ENCODE measurements at places on chromosomes 3 and 15. TPM values are rescaled to one million over a fixed set of nuclear protein-coding genes. Genes with fewer than 3 reads are reported as not detected.

CCDC191 gene
- polyA plus RNA-seq: 2.1 TPM

TLR9 gene
- polyA plus RNA-seq: 0.08 TPM

SELENOS gene
- 107 TPM for polyA plus RNA-seq

ZSCAN2 gene
- 1.8 TPM for polyA plus RNA-seq

FHIT gene
- 3.1 TPM for polyA plus RNA-seq

RTP3 gene
- not detected for polyA plus RNA-seq

ZNF660 gene
- polyA plus RNA-seq: 1.3 TPM

TRIM42 gene
- polyA plus RNA-seq: 0.22 TPM

ABHD6 gene
- 10.7 TPM for polyA plus RNA-seq

FAM81A gene
- 0.45 TPM for polyA plus RNA-seq

ACTRT3 gene
- polyA plus RNA-seq: 1.8 TPM

LRRC2 gene
- 1.2 TPM for polyA plus RNA-seq

LYZL4 gene
- not detected for polyA plus RNA-seq

GJD2 gene
- polyA plus RNA-seq: not detected

ENTPD3 gene
- 1.7 TPM for polyA plus RNA-seq

TYRO3 gene
- polyA plus RNA-seq: 13.2 TPM

CNBP gene
- 372 TPM for polyA plus RNA-seq

GPR176 gene
- polyA plus RNA-seq: 4.6 TPM

SYNM gene
- 15.4 TPM for polyA plus RNA-seq

SLC27A2 gene
- 6.6 TPM for polyA plus RNA-seq

DENND6A gene
- polyA plus RNA-seq: 11.6 TPM

GOLGA8J gene
- 0.21 TPM for polyA plus RNA-seq

ADAMTS17 gene
- 2.6 TPM for polyA plus RNA-seq

SNX33 gene
- 17.4 TPM for polyA plus RNA-seq

THAP10 gene
- polyA plus RNA-seq: 0.74 TPM

CTXND1 gene
- polyA plus RNA-seq: 0.12 TPM

CD200 gene
- 2.6 TPM for polyA plus RNA-seq

PLA2G4F gene
- 0.68 TPM for polyA plus RNA-seq

BCHE gene
- 5.9 TPM for polyA plus RNA-seq

ATP13A5 gene
- not detected for polyA plus RNA-seq

TGM4 gene
- polyA plus RNA-seq: not detected

VIPR1 gene
- 12.6 TPM for polyA plus RNA-seq

TMEM40 gene
- polyA plus RNA-seq: 0.76 TPM

ZKSCAN7 gene
- polyA plus RNA-seq: 1.8 TPM

FURIN gene
- 57.0 TPM for polyA plus RNA-seq

NR1I2 gene
- polyA plus RNA-seq: not detected

NOX5 gene
- polyA plus RNA-seq: 0.02 TPM

USP4 gene
- polyA plus RNA-seq: 32.1 TPM

TIMMDC1 gene
- 76.3 TPM for polyA plus RNA-seq

ABHD17C gene
- polyA plus RNA-seq: 3.6 TPM

XIRP1 gene
- 0.37 TPM for polyA plus RNA-seq

PEX5L gene
- polyA plus RNA-seq: 0.19 TPM

TRH gene
- polyA plus RNA-seq: 0.18 TPM

CYP11A1 gene
- 0.86 TPM for polyA plus RNA-seq

TTBK2 gene
- polyA plus RNA-seq: 3.5 TPM

GOLGA8K gene
- polyA plus RNA-seq: 0.33 TPM

C3orf85 gene
- polyA plus RNA-seq: not detected

GP5 gene
- 0.05 TPM for polyA plus RNA-seq

GNAT1 gene
- polyA plus RNA-seq: not detected

SAMMSON gene
- not detected for polyA plus RNA-seq

HACD3 gene
- 11.2 TPM for polyA plus RNA-seq

RTP1 gene
- not detected for polyA plus RNA-seq

All from adipose tissue (tissue), 3 donors.